Head of caudate nucleus (tissue), 42 donors: ENCODE measurements at places on chromosomes 5 and 9.

GRCh38 chr5:147382776-147383175, 127.1 kb downstream of the DPYSL3 start:
- DNase-seq = no peak

- no peak for DNase-seq
Observed at GRCh38 chr5:171855798-171856763, 70.5 kb downstream of the SMIM23 start.

DNA sequence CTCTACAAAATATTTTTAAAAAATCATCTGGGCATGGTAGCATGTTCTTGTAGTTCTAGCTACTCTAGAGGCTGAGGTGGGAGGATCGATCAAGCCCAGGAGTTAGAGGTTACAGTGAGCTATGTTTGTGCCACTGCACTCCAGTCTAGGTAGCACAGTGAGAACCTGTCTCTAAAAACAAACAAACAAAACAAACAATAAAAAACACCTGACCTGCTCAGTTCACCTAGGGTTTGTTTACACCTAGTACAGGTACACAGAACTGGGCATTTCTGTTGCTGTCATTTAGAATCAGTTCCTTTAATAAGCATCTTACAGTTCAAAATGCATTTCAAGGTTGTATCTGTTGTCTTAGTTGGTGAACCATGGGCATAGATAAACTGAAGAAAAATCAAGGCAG, 95.3 kb downstream of the MEGF10 start:
- no peak for DNase-seq

GRCh38 chr5:149301744-149302380, 30.2 kb downstream of the AFAP1L1 start:
- no peak for DNase-seq

DNA sequence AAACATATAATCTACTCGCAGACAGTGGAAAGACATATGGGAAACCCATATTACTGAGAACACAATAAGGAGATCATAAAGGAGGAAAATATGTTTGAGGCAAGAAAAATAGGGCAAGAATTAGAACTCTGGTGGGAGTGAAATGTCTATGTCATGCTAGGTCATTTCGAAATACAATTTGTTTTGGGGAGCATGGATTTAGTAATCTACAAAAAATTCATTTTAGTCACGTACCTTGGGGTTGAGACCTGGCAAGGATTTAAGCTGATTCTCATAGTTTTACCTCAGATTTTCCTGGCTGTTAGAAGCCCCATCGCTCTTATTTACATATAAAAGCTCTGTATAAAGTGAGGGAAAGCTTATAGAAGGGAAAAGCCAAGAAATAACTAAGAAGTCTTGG, 11.5 kb upstream of the CSNK1G3 start:
- no peak for DNase-seq

- no peak for DNase-seq
Observed at GRCh38 chr5:144567421-144567780, 396.7 kb downstream of the KCTD16 start.

DNA sequence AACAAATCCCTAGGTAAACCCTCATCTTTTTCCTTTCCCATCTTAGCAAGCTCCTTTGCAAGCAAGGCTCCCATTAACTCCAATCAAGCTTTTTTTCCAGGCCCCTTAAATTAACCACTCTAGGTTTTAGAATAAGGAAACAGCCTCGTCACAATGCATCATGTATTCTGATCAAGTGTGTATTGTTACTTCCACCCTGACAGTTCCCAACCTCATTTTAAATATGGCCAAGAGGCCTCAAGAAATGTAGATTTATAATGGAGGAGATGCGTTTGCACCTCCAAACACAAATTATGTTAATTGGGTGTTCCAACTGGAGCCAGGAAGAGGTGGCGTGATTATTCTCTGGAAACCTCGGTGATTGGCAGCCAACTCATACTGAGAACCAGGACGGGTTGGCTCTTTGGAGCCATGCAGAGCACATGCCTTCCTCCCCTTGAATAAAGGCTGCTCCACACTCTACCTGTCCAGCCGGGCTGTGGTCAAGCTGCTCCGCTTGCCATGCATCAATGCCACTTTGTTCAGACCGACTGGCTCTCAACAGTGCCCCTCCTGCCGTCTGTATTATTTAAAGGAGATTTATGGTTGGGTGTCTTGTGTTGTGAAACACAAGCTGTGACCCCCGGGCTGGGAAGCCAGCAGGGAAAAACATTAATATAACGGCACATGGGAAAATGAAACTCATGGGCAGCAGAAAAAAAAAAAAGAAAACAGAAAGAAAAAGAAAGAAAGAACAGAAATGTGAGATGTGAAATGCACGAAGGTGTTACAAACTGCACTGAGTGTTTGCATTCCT, 191.1 kb downstream of the EBF1 start:
- DNase-seq = no peak

GRCh38 chr9:89983411-89983810, 378.6 kb downstream of the GADD45G start:
- DNase-seq = no peak

DNA sequence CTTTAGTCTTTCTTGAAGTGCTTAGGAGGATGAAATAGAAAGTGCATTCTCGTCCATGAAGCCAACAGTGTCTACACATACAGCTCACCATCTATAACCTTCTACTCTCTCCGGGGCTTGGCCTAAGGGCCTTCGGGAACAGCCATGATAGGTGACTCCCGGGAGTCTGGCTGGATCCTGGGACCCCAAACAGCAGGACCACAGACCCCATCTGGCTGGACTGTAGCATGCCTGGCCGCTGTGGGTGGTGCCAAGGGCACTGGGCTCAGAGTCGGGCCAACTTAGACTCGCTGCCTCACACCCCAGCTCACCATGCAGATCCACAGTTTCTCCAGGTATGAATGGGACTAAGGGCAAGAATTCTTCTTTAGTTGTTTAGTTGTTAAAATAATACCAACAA, 16.3 kb downstream of the GABBR2 start:
- no peak for DNase-seq

DNA sequence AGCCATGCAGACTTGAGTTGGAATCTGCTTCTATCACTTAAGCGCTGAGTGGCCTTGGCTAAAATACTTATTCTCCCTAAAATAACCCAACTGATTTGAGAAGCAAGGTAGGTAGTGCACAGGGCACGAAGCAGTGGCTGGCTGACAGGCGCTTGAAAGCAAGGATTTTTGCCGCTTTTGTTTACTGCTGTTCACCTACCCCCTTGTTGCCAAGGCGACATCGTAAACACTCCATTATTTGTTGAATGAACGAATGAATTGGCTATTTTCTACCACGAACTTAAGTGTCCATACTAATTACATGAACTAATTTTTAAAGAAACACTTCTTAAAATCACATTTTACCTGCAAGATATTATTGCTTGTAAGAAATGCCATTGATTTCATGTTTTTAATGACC, 98.0 kb downstream of the ANKH start:
- DNase-seq = no peak

GRCh38 chr9:127835991-127836516, 18.4 kb downstream of the ENG start:
- DNase-seq = peak; percentile 30

GRCh38 chr5:165334201-165334600, 1828.8 kb downstream of the MAT2B start:
- DNase-seq = no peak
